DMS 273 treated with DMSO at 0.1 percent for 48 hours (cell line): ENCODE measurements at places on chromosomes 11 and 22.

DNA sequence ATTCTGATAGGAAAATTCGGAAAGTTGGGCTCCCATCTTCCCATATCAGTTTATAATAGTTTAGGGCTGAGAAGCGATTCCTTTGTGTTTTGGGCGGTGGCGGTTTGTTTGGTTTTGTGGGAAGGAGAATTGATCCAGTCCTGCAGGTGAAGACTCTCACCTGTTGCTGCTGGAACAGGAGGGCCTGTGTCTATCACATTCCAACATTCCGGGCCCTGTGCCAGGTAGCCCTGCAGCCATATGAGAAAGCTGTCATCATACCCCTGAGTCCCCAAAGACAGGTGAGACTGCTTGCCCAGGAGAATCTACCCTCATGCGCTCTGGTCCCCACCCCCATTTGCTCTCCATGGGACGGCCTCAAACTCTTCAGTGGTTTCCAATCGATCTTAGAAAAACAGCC, 62.1 kb downstream of the TRAF6 start:
- no peak for DNase-seq

DNA sequence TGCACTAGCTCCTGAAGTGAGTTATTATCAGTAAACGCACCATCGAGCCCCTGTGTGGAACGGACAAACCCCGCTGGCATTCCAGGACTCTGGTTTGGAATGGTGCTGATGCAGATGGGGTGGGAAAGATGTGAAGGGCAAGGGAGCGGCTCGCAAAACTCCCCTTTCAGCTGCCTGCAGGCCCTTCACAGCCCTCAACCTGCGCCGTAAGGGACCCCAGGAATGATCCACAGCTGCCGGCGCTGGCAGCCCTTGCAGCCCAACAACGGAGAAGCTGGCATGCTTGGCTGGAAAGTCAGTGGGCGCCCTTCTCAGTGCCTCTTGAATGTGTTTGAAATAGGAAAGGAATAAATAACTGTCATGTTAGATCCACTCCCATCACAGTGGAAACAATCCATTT, 1445.5 kb downstream of the BRD1 start:
- DNase-seq = no peak

- DNase-seq = no peak
These were observed 119.2 kb downstream of the PHF21B start for GRCh38 chr22:44890416-44891292.

DNA sequence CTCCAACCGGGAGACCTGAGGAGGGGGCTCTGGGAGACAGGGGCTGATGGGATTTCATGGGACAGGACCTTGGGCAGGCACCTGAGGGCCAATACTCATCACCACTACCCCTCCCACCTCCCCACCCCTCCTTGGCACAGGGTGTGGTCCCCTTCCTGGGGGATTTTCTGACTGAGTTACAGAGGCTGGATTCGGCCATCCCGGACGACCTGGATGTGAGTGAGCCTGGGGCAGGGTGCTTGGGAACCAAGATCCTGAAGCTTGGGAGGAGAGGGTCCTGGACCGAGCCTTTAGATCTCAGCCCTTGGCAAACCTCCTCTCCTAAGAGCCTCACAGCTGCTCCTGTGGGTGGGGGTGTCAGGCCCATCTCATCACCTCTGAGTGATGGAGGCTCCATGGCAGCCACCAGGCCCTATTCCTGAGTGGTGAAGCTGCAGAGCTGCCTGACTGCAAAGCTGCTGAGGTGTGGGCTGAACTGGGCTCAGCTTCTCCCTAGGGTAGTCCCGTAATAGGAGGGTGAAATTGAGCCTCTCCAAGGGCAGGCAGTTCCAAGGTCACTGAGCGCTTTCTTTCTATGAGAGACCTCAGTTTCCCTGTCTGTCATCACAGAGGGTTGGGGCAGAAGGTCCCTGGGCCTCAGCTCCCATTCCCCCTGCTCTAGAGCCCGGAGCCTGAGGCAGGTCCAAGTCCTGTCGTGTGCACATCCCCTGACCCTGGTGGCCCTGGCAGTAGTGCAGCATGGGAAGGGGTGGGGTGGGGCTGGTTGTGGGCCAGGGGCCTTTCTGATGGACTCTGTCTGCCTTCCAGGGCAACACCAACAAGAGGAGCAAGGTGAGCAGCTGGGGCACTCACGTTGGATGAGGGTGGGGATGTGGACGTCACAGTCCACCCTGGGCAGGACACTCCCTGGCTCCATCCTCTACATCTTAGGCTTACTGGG, 6.5 kb downstream of the RGL4 start:
- DNase-seq = no peak

GRCh38 chr11:14587258-14587657, 56.3 kb upstream of the PDE3B start:
- DNase-seq = no peak

DNA sequence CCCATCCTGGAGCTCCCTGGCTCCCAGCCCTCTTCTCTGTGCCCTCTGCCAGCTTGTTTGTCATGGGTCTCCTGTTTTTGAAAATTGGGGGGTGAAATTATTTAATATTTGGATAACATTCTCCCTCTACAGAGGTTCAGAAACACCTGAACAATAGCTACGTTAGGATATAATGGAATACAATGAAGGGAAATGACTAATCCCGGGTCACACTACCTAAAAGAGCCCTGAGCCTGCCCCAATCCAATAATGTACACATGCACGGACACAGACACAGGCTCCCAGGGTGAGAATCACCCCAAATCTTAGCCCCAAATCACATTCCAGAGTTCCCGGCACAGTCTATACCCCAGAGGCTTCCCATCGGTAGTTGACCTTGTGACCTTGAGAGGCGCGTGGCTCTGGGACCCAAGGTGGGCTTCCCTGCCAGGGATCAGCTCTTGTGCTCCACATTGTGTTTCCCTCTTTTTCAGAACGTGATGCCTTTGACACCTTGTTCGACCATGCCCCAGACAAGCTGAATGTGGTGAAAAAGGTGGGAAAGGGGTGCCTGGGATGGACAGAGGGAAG, 135.5 kb downstream of the PARVA start:
- no peak for DNase-seq
